KG1 (cell line): ENCODE measurements at places on chromosomes 3 and 15.

GRCh38 chr3:114686621-114687020, 392.8 kb downstream of the TIGIT start:
- peak; percentile 24 for DNase-seq

GRCh38 chr3:114442246-114442645, 148.4 kb downstream of the TIGIT start:
- DNase-seq, result no peak

DNA sequence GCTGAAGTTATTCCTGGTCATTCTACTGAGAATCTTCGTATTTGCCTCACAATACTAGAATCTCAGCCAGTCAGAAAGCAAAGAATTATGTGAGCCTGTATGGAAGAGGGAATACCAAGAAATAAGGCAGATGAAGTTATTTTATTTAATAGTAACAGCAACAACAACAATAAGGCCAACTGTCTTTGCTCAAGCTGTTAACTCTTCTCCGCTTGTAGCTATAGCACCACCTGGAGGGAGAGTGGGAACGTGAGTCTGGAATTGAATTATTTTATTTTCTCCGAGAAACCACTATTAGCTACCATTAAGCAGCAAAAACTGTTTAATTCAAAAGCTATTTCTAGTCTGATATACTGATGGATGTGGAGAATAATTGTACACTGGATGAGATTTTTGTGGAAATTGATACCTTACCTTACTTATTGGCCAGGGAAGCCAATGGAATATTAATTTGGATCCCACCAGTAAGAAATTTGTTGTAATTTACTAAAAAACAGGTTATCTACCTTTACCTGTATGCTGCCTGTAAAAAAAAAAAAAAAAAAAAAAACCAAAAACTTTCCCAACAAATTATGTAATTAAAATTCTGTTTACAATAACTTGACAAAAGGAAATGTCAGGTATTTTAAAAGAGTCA, 50.1 kb downstream of the CALML4 start:
- DNase-seq, result no peak

- DNase-seq, result no peak
These were observed 7.5 kb downstream of the TMEM40 start for GRCh38 chr3:12751571-12751970.

- DNase-seq, result no peak
These were observed 113.8 kb upstream of the RAD18 start for GRCh38 chr3:9077029-9077428.

DNA sequence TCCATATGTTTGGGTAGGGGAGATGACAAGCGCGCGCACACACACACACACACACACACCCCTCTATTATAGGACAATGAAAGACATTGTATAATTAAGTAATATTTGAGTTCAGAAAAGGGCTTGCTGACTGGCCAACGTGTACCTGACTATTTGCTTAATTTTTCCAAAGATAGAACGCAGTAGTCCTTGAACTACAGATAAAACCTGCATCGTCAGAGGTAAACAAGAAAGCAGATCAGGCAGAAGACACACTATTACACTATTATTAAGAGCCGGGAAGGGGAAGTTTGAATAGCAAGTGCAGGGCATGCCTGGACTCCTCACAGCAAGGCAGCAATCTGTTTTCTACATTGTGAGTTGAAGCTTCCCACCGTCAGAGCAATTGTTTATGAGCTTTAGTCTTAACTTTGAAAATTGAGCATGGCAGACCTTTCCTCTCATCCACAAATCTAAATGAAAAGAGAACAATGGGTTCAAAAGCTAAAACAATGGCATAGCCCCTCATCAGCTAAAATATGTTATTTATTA, 427.7 kb downstream of the GABRG3 start:
- no peak for DNase-seq

- no peak for DNase-seq
These were observed 253.9 kb upstream of the LYSMD4 start for GRCh38 chr15:99987119-99987506.

GRCh38 chr3:173761161-173761560, 363.6 kb downstream of the NLGN1 start:
- DNase-seq, result no peak

- no peak for DNase-seq
These were observed 296.4 kb downstream of the RBMS3 start for GRCh38 chr3:29577250-29577649.

- DNase-seq, result no peak
These were observed 131.7 kb upstream of the PLXND1 start for GRCh38 chr3:129738172-129738571.

GRCh38 chr3:94513600-94513999, 450.7 kb downstream of the NSUN3 start:
- DNase-seq, result no peak
